ENCODE measurements at places on chromosomes 2 and 18.
A peak's percentile ranks its signal among the peaks of the same experiment; 100 is the strongest.

DNA sequence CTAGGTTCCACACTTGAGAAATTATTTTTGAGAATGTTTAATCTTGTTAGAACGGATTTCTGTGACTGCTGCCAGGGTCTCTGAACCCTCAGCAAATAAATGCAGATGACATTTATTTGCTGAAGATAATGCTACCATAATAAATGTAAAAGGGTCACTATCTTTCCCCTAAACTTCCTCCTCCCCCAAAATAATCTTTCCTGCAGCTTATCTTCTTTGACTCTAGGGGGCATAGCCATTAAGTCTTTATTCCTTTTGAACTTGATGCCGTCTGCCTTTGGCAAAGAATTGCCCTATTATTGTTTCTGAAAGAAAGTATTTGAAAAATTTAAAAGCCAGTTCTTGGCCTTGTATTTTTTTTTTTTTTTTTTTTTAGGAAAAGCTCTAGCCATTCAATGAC is 63.6 kb upstream of the ACSL3 start:
- DNase-seq, result no peak

GRCh38 chr18:9328776-9329175 is 5.8 kb upstream of the TWSG1 start:
- DNase-seq, result no peak

DNA sequence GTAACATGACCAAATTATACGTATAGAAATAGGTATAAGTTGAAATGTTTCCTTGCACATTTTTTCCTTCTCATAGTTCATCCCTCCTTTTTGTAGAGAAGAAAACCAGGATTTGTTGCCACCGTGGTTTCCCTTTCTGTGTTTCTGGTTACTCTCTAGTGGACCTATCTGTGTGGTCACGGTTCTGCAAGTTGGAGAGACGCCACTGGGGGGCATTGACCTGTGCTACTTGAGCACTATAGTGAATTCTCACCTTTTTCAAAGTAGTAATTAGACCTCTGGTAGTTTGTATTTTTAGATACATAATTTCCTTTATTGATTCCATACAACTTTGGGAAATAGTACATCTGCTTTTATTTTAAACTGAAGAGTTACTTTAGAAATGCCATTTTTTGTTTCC is 444.8 kb downstream of the PTPRM start:
- no peak for DNase-seq

GRCh38 chr2:32135409-32135808 is 30.3 kb upstream of the SLC30A6 start:
- DNase-seq, result no peak

DNA sequence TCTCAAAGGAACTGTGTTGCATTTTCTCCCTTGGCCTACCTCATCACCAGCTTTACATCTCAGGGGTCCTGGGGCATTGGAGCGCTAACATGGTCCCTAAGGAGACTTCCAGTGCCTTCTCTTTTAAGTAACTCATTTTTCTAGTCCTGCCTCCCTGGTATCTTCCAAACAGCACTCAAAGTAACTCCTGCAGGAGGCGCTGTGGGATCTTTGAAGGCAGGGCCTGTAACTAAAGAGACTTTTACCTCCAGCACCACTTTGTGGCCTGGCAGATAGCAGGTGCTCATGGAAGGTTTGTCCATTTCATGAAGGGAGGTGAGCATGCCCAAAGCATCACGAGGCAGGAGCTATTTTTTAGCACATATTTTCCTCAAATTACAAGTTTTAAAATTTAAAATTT is 411.0 kb upstream of the GYPC start:
- peak; percentile 19 for DNase-seq

Data from stimulated activated CD4-positive, alpha-beta T cell treated with anti-CD3 and anti-CD28 coated beads, Interleukin-4, amount 100 ng/mL, for 1 hour (primary cell).